ENCODE measurements at places on chromosomes 4 and X.

- no peak for DNase-seq
These were observed 457.1 kb downstream of the SPRY1 start for GRCh38 chr4:123853651-123854050.

DNA sequence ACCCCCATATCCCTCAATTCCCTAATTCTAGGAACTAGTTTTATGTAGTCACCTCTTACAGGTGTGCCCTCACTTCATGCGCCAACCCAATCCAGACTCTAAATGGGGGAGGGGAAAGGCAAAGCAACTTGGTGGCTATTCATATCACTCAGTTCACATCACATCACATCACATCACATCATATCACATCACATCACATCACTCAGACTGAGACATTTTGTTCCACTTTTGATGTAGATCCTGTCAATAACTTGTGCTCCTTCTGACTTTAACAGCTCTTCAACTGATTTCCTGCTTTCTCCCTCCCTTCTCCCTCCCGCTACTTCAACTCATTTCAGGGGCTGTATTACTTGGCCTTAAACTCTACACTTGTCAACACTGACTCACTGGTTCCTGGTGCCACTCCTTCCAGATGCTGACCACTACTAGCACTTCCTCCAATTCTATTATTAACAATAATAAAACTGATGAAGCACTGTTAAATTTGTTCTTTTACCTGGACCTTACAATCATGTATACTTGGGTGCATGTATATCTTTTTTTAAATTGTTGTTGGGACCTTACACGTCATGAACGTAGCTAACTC, 29.1 kb upstream of the PLS3 start:
- DNase-seq: no peak

DNA sequence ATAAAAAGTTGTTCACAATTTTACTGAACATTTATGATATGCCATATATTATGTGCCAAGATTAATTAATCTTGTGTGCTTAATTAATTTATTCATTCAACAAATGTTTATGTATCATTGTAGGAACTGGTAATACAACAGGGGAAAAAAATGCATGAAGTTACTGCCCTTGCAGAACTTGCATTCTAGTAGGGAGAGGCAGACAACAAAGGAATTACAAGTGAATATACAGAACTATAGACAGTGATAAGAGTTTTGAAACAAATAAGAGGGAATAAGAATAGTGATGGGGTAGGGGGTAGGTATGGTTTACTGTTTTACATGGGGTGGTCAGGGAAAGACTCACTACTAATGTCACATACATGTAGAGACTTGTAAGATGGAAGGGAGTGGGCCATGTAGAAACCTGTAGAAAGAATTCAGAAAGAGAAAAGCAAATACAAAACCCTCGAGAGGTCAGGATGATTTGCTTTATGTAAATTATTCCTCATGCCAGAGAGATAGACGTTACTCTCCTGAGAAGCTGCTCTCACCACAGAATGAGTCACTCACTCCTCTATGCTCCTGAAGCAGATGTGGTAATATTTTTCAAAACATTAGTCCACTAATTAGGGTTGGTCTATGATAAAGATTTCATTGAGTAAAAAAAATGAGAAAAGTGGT, 855.0 kb upstream of the GRID2 start:
- DNase-seq: no peak

DNA sequence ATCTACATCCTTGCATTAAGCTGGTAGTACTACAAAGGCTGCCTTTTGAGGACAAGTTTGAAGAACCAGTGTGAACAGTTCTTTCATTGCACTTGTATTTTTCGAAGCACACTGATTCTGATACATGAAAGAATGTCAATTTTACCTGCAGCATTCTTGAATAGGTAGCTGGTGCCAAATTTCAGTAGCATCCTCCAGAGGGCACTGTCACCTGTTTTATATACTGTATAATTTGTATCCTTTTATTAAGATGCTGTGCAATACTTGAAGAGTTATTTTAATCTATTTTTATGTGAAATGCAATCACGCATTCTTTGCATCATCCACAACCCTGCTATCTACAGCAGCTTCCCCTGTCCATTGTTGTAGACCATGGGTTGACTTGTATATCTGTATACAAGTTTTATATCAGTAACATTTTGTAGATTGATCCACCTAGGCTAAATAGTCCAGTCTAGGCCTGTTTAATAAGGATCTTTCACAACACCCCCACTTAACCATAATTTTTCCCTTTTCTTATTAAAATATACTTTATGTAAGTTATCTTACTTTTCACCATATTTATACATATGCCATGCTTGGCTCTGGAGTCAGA, 325.7 kb downstream of the PCDH7 start:
- no peak for DNase-seq

GRCh38 chrX:38206542-38206941, 14.1 kb downstream of the SRPX start:
- DNase-seq: no peak

- DNase-seq: no peak
These were observed 60.8 kb downstream of the TBL1X start for GRCh38 chrX:9525511-9526248.

GRCh38 chr4:107931775-107932321, 499 bp downstream of the CYP2U1 start:
- no peak for DNase-seq

GRCh38 chrX:23327104-23327503, 7.5 kb upstream of the PTCHD1 start:
- no peak for DNase-seq

Data from T follicular helper cell (primary cell).